ENCODE measurements at places on chromosomes 12 and 14.
A peak's percentile ranks its signal among the peaks of the same experiment; 100 is the strongest.

DNA sequence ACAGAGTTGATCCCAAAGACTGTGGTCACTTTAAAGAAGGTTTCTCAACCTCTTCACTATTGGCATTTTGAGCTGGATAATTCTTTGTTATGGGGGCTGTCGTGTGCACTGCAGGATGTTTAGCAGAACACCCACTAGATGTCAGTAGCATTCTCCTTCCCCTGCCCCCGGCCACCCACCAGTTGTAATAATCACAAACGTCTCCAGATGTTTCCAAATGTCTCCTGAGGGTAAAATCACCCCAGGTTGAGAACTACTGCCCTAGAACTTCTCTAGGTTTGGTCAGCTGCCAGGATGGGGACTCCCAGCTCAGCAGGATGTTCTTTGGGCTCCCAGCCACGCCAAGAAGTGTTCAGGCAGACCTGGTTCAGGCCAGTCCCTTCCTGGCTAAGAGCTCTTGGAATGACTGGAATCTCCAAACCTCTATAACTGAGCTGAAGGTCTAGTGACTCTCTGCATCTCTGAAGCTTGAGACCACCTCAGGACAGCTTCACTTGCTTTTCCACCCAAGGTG lies 12.5 kb upstream of the AJUBA start:
- no peak for DNase-seq

GRCh38 chr14:104148433-104149277 lies 10.3 kb downstream of the KIF26A start:
- no peak for DNase-seq

DNA sequence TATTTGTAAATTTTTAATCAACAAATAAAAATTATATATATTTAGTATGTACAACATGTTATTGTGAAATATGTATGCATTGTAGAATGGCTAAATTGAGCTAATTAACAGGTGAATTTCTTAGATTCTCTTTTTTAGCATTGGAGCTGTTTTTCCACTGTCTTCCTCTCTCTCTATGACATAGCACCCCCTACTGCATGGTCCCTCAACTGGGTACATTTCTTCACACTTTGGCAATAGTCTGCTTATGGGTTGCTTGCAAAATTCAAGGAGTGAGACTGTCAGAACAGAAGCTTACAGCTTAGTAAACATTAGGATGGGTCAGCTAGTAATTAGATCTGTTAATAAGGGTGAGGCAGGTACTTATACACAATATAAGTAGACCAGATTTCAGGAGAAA lies 658.5 kb upstream of the MGAT4C start:
- DNase-seq: peak; percentile 16

DNA sequence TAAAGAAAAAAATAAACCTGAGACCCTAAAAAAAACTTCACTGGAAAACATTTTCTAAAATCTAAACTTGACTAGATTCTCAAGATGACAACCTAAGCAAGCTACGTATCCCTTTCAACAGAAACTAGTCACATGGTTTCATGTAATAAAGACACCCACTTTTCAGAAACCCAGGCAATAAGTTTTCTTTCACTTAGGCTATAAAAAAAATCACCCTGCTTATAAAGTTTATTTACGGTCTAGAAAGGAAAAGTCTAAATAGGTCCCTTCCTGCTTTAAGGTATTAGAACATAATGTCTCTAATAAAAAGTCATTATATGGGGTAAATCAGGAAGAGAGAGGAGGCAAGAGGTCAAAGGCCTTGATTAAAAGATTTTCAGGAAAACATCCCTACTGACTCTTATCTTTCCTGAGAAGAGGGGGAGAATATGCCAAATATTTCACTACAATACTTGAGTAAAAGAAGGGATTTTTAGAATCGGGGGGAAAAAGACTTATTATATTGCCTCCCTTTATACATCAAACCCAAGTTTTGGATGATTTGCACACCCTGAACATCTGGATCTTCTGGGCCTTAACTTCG lies 9.5 kb downstream of the CLIP1 start:
- DNase-seq: no peak

- DNase-seq: no peak
Measured at GRCh38 chr12:128801879-128802391, 21.8 kb downstream of the SLC15A4 start.

Data from NT2/D1 (cell line).